ENCODE measurements at places on chromosomes 2 and 18.

GRCh38 chr18:7116001-7116730 lies 1.4 kb downstream of the LAMA1 start:
- no peak for DNase-seq

DNA sequence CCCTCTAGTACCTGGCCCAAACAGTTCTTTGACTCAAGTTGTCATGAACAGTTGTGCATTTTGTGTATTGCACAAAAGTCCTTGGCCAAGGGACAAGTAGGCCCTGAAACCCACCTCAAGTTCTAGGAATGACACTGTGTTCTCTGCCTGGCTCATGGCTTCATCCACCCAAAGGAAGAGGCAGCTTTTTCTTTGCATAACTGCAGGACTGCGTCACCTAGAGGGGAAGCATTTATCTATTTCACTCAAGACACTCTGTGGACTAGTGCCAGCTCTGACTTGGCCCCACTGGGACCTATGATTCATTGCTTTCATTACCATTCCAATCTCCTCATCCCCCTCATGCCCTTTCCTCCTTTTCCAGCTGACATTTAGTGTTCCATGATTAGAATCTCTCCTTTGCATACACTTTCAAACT lies 119.3 kb upstream of the SIX2 start:
- DNase-seq: peak; percentile 41

DNA sequence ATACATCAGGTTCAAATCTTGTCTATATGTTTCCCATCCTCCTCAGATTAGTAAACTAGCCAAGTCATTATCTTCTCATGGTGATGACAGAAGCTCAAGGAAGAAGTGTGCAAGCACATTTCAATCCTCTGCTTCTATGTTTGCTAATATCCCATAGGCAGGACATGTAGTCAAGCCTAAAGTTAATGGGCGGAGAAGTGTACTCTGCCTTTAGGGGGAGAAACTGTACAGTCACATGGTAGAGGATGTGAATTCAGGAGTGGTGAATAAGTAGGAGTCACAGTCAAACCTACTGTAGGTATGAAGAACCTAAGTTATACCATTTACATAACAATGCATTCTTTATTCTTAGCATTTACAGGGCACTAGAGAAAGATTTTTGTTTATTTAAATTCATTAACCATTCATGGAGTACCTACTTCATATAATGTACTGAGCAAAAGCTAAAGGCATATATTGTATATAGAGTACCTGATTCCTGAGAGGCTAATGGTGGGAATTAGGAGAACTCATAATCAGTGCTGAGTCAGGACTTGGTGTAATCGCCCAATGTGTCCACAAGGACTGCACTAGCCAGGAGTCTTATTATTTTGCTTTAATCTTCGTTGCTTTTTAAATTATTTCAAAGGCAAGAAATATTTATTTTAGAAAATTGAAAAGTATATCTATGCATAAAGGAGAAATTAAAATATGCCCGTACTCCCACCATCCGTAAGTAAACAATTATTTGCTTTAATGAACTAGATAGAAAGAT lies 394.3 kb upstream of the ETAA1 start:
- no peak for DNase-seq

DNA sequence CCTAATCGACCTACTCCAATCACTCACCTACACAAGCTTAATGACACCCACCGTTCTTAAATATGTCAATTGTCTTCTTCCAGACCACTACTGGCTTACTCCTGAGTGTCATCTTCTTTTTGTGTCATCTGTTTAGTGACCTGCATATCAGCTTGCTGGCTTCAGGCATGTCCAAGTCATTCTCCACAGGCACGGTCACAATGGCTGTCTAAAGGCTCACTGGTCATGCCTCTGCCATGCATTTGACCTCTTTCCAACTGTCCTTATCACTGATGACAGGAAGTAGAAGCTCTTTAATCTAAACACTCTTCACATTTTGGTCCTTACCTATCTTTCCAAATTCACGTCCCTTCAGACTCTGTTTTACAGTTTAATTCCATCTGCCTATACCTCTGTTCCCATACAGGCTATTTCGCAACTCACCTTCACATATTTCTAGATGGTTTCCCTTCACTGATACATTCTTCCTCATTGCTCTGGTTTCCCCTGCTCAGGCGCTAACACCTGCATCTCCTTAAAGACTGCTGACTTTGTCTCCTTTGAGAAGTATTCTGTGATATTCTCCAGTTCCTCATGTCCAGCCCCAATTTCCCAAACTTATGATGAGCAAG lies 217.5 kb downstream of the TRIB2 start:
- DNase-seq: no peak

DNA sequence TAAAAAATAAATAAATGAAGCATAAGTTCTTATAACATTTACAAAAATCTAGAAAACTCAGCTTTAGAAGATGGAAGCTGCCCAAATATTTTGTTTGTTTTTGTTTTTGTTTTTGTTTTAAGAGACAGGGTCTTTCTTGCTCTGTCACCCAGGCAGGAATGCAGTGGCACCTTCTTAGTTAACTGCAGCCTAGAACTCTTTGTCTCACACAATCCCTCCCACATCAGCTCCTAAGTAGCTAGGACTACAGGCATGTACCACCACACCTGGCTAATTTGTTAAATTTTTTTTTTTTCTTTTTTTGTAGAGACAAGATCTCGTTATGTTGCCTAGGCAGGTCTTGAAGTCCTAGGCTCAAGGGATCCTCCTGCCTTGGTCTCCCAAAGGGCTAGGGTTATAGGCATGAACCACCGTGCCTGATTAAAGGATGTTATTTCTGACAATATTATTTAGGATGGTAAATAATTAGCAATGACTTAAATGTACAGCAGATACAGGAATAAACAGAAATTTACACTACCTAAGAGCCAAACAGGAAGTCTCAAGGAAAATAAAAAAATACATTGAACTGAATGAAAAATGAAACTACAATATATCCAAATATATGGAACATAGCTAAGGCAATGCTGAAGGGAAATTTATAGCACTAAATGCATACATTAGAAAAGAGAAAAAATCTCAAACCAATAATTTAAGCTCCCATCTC lies 17.2 kb downstream of the SESTD1 start:
- DNase-seq: no peak

GRCh38 chr18:49738721-49739120 lies 74.6 kb downstream of the ACAA2 start:
- no peak for DNase-seq

- no peak for DNase-seq
Measured at GRCh38 chr2:219220652-219221402, 2.1 kb upstream of the ABCB6 start.

GRCh38 chr18:57640236-57640635 lies 18.6 kb upstream of the NARS1 start:
- no peak for DNase-seq

GRCh38 chr18:63025251-63026090 lies 294.1 kb downstream of the BCL2 start:
- DNase-seq: peak; percentile 46

DNA sequence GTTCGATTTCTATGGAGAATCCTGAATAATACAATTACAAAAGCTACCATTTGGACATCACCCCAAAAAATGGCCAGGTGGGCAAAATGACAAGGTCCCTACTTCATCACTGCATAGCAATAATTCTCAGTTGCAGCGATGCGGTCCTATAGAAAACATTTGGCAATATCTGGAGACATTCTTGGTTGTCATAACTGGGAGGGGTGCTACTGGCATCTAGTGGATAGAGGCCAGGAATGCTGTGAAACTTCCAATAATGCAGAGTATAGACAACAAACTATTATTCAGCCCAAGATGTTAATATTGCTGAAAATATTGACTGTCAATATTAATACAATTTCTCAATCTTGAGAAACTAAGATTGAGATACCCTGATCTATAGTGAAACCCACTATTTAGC lies 637.8 kb upstream of the PKDCC start:
- DNase-seq: no peak

DNA sequence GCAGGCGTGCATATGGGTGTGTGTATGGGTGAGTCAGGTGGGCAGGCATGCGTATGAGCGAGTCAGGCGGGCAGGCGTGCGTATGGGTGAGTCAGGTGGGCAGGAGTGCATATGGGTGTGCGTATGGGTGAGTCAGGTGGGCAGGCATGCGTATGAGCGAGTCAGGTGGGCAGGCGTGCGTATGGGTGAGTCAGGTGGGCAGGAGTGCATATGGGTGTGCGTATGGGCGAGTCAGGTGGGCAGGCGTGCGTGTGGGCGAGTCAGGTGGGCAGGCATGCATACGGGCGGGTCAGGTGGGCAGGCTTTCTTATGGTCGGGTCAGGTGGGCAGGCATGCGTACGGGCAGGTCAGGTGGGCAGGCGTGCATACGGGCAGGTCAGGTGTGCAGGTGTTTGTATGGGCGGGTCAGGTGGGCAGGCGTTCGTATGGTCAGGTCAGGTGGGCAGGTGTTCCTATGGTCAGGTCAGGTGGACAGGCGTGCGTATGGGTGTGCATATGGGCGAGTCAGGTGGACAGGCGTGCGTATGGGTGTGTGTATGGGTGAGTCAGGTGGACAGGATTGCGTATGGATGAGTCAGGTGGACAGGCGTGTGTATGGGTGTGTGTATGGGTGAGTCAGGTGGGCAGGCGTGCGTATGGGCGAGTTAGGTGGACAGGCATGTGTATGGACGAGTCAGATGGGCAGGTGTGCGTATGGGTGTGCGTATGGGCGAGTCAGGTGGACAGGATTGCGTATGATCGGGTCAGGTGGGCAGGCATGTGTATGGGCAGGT lies 28.7 kb upstream of the KLF11 start:
- DNase-seq: no peak

- no peak for DNase-seq
Measured at GRCh38 chr2:164706522-164706921, 85.2 kb upstream of the GRB14 start.

DNA sequence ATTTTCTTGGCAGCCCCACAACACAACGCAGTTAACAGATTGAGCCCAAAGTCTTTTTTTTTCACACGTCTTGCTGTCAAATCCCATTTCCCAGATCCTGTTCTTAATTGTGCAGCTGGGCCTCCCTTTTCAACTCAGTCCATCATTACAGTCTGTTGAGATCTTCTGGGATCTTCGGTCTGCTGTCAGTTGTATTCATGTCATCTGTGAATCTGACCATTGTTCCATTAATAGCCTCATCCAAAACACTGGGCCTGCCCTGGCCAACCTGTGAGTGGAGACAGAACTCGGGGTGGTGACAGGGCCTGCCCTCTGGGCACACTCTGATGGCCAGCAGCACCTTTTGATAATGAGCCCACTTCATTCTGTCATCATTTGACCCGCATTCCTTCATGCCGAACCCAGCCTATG lies 39.7 kb upstream of the SEMA4C start:
- peak; percentile 82 for DNase-seq

GRCh38 chr2:15177103-15177502 lies 384.0 kb downstream of the NBAS start:
- DNase-seq: no peak

DNA sequence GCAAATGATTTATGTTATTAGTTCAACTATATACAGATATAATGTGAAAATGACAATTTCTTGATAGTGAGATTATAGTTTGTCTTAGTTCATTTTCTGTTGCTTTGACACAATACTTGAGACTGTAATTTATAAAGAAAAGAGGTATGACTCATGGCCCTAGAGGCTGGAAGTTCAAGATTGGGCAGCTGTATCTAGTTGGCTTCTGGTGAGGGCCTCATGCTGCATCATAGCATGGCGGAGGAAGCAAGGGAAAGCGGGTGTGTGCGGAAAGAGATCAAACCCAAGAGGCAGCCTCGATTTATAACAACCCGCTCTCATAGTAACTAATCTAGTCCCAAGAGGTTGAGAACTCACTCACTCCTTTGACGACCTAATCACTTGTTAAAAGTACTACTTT lies 11.4 kb downstream of the PLEKHA3 start:
- no peak for DNase-seq

GRCh38 chr2:46887028-46887885 lies 28.3 kb downstream of the MCFD2 start:
- DNase-seq: no peak

GRCh38 chr2:20513946-20514345 lies 67.1 kb downstream of the RHOB start:
- no peak for DNase-seq

DNA sequence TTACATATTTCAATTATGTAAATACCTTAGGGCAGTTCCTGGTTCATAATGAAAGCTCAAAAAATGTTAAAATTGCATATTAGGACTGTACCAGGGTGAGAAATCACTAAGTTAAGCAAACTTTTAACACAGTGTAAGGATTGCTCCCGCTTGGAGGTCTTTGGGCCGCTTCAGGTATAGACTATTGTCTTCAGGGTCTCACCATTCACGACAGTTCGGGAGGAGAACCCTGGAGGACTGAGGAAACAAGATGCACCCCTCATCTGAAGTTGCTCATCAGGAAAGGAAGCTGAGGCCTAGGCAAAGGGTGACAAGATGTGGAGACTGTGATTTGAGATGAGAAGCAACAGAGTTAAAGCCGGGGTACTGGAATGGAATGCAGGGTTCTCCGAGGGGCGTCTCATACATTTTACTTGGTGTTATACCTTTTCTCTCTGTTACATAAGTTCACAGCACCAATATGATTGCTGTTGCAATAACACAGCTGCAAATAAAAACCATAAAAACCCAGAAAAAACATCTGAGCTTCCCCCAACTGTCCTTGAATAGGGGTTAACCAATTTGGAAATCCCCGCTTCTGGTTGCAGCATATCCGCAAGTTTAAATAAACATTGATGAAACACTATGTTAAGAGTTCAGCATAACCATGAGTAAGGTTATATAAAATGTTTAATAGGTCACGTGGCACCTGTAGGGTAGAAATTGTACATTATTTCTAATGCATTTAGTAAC lies 40.1 kb downstream of the FBXO48 start:
- no peak for DNase-seq

DNA sequence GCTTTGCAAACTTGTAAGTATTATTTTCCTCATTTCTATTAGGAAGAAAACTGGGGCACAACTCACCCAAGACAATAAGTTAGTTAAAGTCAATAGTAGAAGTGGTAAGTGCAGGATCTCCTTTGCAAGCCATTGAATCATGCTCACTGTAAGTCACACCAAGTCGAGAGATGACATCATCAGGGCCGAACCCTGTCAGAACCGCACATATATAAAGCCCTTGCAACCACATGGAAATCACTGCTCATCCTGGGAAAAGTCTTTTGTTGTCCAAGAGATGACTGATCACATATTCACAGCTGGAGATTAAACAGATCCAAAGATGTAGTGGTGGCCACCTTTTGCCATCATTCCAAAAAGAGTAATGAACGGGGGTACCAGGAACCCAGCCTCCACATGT lies 484.8 kb upstream of the ID2 start:
- DNase-seq: no peak

GRCh38 chr2:75560768-75561565 lies at the start of gene EVA1A:
Gene EVA1A (minus strand): TSS chr2:75560939. CDS start chr2:75518140, 42,799 bp downstream.
- peak; percentile 61 for DNase-seq

- DNase-seq: no peak
Measured at GRCh38 chr2:202429164-202429980, 53.2 kb downstream of the BMPR2 start.

GRCh38 chr2:236867441-236868260 lies 218.0 kb upstream of the COPS8 start:
- peak; percentile 9 for DNase-seq

- no peak for DNase-seq
Measured at GRCh38 chr2:98012561-98012991, 16.8 kb upstream of the TMEM131 start.
